ENCODE measurements at places on chromosomes 1 and 21. TPM values are rescaled to one million over a fixed set of nuclear protein-coding genes. Genes with fewer than 3 reads are reported as not detected.

Gene RGS5
- total RNA-seq: 0.87 TPM

Gene FCRL6
- not detected for total RNA-seq

Gene ADAM30
- not detected for total RNA-seq

Gene GSTM1
- total RNA-seq: not detected

Gene HMCN1
- total RNA-seq: 0.13 TPM

Gene RPTN
- not detected for total RNA-seq

Gene INAVA
- 0.09 TPM for total RNA-seq

Gene GJB5
- not detected for total RNA-seq

Gene SPRR1B
- not detected for total RNA-seq

Gene CACHD1
- total RNA-seq: 0.07 TPM

Gene SCMH1
- 33.0 TPM for total RNA-seq

Gene ETV3L
- not detected for total RNA-seq

Gene ACTN2
- 0.31 TPM for total RNA-seq

Gene ESRRG
- not detected for total RNA-seq

Gene RGS7
- not detected for total RNA-seq

Gene AMY1A
- not detected for total RNA-seq

Gene CRB1
- 0.07 TPM for total RNA-seq

Gene LAPTM5
- total RNA-seq: 30.3 TPM

Gene ADAMTSL4
- total RNA-seq: 212 TPM

Gene SLC26A9
- not detected for total RNA-seq

Gene NTMT2
- not detected for total RNA-seq

Gene SH2D2A
- total RNA-seq: 33.6 TPM

Gene MCM3AP
- 154 TPM for total RNA-seq

Gene CCDC190
- not detected for total RNA-seq

Gene DPH2
- 94.1 TPM for total RNA-seq

Gene SYPL2
- 0.20 TPM for total RNA-seq
